ENCODE measurements at places on chromosomes 1 and 21. TPM values are rescaled to one million over a fixed set of nuclear protein-coding genes. Genes with fewer than 3 reads are reported as not detected.

Gene SV2A
- total RNA-seq: 5.5 TPM

Gene CACNA1S
- total RNA-seq: not detected

Gene LPAR3
- 20.8 TPM for total RNA-seq

Gene CYP4A11
- total RNA-seq: not detected

Gene PLPPR5
- 0.08 TPM for total RNA-seq

Gene KAZN
- total RNA-seq: 40.6 TPM

Gene NBPF12
- 16.5 TPM for total RNA-seq
